ENCODE measurements at places on chromosomes 1 and 21.

- DNase-seq: no peak
These were observed 180.9 kb downstream of the PRDM16 start for GRCh38 chr1:3249631-3250501.

- DNase-seq: no peak
These were observed 8.1 kb upstream of the C1orf216 start for GRCh38 chr1:35726450-35727433.

- DNase-seq: no peak
These were observed 41.2 kb downstream of the SPAG17 start for GRCh38 chr1:118143831-118144230.

GRCh38 chr1:159051436-159051835 lies 25.1 kb downstream of the AIM2 start:
- DNase-seq: no peak

DNA sequence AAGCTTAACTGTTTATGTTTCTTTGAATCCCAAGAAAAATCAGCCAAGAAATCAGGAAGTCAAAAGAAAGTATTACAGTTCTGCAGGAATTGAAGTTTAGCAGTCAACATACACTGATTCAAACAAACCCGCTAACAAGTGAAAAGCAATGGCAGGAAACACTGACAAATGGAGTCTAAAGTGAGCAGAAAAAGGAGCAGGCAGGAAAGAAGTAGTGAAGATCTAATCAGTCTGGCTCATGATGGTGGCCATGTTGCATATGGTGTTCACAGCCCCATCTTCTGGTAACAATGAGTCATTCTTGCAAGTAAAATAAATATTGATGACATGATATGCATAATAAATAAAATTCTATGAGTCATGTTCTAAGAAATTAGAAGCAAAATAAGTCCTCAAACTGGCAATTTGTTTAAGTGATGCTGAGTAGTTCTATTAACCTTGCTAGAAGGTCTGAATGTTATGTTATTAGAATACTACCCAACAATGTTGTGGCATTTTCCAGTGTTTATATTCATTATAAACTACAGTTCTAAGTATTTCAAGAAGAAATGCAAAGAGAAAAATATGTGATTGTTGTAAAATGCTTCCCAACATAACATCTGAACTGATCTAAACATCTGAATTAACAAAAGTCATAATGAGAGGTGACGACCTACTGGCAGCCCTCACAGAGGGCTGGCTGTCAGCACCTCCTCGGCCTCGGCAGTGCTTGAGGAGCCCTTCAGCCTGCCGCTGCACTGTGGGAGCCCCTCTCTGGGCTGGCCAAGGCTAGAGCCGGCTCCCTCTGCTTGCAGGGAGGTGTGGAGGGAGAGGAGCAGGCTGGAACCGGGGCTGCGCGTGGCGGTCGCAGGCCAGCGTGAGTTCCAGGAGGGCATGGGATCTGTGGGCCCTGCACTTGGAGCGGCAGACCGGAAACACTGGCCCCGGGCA lies 5.7 kb upstream of the ACBD6 start:
- DNase-seq: no peak

GRCh38 chr21:40333731-40334130 lies 466.5 kb downstream of the PCP4 start:
- no peak for DNase-seq

DNA sequence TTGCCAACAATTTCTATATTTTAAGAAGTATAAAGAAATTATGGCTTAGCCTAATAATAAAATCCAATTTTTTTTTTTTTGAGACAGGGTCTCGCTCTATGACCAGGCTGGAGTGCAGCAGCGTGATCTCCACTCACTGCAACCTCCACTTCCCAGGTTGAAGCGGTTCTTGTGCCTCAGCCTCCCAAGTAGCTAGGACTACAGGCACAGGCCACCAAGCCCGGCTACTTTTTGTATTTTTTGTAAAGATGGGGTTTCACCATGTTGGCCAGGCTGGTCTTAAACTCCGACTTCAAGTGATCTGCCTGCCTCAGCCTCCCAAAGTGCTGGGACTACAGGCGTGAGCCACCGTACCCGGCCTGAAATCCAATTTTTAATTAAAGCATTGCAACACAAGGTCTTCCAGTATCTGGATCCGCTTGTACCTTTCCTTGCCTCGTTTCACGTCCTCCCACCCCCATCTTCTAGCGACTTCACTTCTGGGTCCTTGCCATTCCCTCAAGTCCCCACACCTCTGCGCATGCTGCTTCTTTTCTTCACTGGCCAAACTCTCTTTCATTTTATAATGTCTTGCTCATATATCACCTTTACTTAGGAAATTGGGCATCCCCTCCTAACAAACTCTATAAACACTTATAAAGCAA lies 2.3 kb downstream of the FUBP1 start:
- no peak for DNase-seq

DNA sequence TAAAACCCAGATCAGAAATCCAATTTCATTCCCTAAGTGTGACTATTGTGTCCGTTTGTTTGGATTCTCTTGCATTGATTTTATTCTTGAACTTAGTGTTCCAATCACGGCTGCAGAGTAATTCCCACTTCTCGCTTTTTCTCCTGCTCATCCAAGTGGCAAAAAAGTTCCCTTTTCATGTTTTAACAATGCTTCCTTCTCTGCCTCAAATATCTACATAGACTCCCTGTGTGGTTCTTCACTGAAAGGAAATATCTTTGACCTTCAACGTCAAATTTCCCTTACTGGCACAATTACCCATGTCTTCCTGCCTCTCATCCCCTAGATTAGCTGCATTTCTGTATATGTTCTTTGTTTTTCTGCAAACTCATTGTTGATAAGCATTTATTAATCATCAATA lies 305.4 kb downstream of the BACH1 start:
- no peak for DNase-seq

DNA sequence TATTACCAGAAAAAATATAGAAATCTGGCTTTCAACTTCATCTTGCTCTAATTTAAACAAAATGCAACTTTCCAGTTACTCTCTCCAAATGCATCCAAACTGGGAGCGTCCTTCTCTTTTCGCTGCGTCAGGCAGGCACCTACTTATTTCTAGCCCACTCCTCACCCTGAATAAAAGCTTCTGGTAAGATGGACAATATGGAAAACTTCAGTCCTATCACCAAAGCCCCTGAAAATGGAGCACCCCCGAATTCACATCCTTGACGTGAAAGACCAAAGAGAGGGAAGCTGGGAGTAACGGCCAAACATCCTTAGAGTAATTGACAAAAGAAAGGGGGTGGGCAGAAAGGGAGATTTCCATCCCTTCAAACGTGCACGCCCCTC lies 5.5 kb upstream of the PROX1 start:
- DNase-seq: no peak

GRCh38 chr1:216936779-216937178 lies 213.6 kb upstream of the ESRRG start:
- DNase-seq: no peak

GRCh38 chr1:19925342-19926070 lies 2.1 kb upstream of the PLA2G2E start:
- DNase-seq: no peak

DNA sequence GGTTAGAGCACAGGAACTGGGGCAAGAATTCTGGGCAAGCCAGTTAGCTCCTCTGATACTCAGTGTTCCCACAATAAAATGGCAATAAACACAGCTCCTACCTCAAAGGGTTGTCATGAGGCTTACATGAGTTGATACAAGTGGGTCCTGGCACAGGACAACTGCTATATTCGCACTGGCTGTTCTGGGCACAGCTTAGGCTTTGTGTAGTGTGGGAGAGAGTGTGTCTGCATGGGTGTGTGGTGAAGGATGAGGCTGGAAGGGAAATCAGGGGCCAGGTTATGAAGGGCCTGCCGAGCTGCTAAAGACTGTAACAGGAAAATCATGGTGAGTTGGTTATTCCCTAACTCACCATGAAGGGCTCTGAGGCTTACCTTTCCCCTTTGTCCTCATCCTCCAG lies 18.7 kb downstream of the ETV3 start:
- DNase-seq: no peak

GRCh38 chr1:157403203-157403602 lies 149.1 kb downstream of the FCRL5 start:
- no peak for DNase-seq

DNA sequence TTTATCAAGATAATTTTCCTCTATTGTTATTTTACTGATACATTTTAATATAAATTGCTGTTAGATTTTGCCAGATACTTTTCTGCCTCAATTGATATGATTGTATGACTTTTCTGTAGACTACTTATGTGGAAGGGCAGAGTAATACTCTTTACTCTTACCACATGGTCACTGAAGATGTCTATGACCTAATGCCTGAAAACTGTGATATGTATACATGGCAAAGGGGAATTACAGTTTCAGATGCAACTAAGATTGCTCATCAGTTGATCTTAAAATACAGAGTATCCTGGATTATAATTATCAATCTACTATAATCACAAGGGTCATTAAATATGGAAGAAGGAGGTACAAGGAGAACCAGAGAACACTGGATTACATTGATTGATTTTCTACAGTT lies 1528.0 kb downstream of the BRINP3 start:
- DNase-seq: no peak

- DNase-seq: no peak
These were observed 187.7 kb upstream of the USP24 start for GRCh38 chr1:55402671-55403464.

DNA sequence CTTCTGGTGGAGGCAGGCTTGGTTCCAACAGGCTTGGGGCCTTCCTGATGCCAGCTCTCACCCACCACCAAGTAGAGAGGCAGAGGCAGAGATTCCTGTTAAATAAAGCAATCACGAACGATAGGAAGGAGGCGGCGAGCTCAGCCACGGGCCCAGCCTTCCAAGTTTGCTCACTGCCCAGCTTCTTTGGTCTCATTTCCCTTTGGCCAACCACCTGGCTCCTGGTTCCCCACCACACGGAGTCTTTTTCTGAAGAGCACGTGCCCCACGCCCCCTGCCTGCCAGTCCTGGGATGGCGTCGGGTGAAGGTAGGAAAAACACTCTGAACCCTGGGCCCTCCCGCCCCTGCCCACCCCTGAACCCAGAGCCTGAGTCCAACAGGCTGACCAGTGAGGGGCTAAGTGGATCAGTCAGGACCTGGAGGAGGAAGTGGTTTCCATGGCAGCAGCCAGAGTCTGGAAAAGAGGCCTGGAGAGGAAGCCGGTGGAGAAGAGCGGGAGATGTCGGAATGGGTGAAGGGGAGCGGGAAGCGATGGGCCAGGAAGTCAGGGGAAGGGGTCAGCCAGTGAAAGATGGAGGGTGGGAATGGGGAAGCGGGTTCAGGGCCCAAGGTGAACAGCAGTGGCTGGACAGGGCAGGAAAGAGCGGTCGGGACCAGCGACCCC lies 158.2 kb upstream of the KLHDC7A start:
- no peak for DNase-seq

Measured in stimulated activated CD4-positive, alpha-beta T cell treated with anti-CD3 and anti-CD28 coated beads, Interleukin-15, amount 100 ng/mL, for 1 hour (primary cell).